ENCODE measurements at places on chromosomes 3 and 15.

DNA sequence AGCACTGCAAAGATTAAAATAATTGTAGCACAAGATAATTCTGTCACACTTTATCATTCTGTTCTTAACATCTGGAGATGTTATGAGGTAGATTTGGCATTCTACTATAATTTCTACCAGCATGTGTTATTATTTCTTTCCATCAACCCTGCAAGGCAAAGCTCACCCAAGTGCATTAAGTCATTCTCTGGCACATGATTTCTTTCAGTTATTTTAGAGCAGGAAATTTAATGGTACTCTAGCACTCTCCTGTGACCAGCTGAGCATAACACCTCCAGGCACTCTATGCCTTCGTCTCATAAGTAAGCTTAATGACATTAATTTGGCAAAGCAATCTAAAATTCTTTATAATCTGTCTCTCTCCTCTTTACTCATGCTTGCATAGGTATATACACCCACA, 300.2 kb upstream of the GPR149 start:
- no peak for DNase-seq

- DNase-seq: no peak
Observed at GRCh38 chr15:31752065-31752762, 278.1 kb upstream of the CHRNA7 start.

GRCh38 chr15:61841466-61841865, 218.8 kb downstream of the VPS13C start:
- DNase-seq: no peak

- no peak for DNase-seq
Observed at GRCh38 chr3:136068708-136069107, 103.2 kb downstream of the PPP2R3A start.

DNA sequence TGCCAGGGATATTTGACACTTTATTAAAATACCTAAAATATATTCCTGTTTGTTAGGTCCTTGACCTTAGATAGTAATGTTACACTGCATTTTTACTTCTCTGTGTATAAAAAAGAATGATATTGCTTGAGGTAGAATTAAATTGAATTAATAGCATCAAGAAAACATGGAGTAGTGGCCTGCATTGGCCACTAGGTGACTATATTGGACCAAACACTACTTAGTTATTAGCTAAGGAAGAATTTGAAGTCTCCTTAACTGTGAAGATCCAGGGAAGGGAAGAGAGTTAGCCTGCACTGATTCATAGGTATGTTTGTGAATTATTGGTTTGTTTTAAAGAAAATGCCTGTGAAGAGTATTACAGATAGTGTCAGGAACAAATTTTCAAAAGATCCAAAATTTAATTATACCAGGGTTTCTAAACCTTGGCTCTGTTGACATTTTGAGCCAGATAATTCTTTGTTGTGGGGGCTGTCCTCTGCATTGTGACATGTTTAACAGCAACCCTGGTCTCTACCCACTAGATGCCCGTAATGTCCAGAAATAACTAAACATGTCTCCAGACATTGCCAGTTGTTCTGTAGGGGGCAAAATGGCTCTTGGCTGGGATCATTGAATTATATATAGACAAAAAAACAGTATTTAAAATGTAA, 103.6 kb upstream of the THSD4 start:
- DNase-seq: no peak

- no peak for DNase-seq
Observed at GRCh38 chr3:61530355-61530754, 31.0 kb upstream of the PTPRG start.

DNA sequence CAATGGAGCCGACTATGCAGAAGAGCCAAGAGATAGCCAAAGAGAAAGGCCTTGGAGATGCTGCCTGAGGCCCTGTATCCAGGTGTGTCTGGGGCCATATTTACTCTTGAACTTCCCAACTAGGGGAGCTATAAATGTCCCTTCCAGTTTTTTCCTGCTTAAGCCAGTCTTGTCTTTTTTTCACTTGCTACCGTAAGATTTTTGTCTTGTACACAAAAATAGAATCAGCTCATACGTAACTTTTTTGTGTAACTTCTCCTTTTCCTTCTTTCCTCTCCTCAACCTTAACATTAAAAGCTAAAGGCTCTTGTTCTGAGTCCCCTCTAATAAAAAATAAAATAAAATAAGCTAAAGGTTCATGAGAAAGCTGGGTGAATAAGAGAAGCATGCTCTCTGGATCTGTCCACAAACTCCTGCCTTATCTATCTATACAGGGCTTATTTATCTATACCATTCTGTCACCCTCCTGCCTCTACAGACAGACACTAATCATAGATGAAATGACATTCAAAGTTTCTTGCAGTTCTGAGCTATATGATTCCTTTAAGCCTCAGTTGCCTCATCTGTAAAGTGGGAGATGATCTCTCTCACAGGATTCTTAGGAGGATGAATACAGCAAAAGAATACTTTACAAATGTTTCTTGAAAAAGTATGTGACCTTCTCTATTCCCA, 4.6 kb downstream of the SUMF1 start:
- no peak for DNase-seq

- no peak for DNase-seq
Observed at GRCh38 chr3:24355806-24356205, 138.8 kb downstream of the THRB start.

GRCh38 chr3:127525373-127525772, 65.2 kb downstream of the TPRA1 start:
- no peak for DNase-seq

DNA sequence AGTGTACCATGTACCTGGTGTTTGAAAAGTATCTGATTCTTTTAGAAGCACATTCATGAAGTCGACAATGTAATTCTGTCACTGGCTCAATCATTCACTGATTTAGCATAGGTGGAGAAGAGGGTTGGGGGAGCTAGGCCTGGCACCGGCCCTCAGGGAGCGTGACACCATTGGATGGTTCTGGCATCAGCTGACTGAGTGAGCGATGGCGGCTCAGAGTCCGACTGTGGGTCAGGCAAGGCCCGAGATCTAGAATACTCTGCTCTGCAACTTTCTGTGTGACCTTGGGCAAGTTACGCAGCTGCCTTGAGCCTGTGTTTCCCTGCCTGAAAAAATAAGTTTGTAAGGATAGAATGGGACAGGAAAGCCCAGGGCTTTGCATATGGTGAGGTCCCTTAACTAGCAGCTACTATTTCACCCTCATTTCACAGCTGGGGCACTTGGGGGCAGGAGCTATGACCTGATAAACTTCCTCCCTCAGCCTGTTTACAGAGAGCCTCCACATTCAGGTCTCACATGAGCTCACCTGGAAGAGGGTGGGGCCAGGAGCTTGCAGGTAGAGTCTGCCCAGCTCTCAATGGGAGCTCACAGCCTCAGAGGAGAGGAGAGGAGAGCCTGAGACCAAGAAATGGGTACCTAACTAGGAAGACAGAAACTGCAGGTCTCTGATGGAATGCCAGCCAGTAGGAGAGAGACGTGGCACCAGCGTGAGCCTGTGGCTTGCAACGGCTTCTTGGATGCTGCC, 153.7 kb upstream of the TLE3 start:
- DNase-seq: no peak

GRCh38 chr3:153614140-153614539, 452.1 kb downstream of the RAP2B start:
- no peak for DNase-seq

- no peak for DNase-seq
Observed at GRCh38 chr3:50278880-50279224, at the start of gene LSMEM2. LSMEM2 (plus strand) TSS chr3:50279087; CDS start chr3:50279114, 27 bp downstream.

DNA sequence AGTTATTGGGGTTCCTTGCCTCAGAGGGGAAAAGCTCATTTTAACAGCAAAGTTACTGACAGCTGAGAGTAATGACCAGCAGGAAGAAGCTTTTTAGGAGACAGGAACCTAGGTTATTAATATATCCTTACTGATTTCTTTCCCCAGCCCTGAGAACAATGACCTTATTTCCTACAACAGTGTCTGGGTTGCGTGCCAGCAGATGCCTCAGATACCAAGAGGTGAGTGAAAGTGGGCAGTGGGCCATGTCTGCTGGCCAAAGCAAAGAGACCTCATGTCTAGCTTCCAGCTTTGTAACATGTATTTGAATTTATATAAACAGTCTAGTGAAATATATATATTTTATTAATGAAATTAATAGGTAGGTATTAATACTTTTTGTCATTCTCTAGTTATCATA, 5.0 kb downstream of the CCNDBP1 start:
- no peak for DNase-seq

DNA sequence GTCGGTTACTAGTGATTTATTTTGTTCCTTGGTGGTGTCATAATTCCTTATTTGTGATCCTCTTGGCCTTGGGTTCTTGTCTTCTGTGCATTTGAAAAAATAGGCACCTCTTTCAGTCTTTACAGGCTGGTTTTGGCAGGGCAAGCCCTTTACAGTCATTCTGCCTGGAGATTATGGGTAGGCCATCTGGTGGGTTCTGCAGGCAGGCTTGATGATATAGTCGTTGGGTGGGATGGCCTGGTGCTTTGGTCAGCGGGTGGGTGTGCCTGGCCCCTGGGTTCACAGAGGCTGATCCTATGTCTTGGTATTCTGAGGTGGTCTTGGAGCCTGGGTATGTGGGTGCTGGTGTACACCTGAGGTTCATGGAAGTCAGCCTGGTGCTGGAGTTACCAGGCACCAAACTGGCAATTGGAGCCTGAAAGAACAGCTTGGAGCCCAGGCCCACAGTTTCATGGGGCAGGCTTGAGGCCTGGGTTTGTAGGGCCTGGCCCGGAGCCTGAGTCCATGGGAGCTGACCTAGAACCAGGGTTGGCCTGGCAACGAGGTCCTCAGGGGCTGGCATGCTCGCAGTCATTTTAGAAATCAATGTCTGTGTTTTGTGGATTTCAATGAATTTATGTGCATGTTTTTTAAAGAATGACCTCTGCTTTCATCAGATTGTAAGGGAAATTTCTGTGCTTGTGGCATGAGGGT, 63.3 kb downstream of the DOCK3 start:
- DNase-seq: no peak

DNA sequence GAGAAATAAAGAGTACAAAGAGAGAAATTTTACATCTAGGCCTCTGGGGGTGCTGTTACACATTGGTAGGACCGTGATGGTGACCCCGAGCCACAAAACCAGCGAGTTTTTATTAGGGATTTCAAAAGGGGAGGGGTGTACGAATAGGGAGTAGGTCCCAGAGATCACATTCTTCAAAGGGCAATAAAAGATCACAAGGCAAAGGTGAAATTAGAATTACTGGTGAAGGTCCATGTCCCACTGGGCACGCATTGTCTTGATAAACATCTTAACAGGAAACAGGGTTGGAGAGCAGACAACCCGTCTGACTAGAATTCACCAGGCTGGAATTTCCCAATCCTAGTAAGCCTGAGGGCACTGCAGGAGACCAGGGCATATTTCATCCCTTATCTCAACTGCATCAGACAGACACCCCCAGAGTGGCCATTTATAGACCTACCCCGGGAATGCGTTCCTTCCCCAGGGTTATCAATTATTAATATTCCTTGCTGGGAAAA, 4.3 kb downstream of the IRAK2 start:
- no peak for DNase-seq

DNA sequence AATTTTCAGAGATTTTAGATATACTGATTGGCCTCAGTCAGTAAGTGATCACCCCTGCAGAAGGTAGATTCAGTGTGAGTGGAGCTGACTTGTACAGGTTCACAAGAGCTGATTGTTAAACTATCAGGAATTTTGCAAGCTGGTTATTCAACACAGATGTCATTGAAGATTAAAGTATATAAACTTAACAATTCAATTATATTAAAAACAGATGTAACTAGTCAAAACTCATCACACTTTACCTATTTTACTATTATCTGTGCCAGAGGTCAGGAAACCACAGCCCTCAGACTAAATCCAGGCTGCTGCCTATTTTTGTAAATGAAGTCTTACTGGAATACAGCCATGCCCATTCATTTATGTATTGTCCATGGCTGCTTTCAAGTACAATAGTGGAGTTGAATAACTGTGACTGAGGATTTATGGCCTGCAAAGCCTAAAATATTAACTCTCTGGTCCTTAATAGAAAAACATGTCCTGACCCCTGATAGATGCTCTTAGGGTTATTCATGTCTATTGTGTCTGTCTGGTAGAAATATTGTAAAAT, 429.3 kb upstream of the PDZRN3 start:
- DNase-seq: no peak

DNA sequence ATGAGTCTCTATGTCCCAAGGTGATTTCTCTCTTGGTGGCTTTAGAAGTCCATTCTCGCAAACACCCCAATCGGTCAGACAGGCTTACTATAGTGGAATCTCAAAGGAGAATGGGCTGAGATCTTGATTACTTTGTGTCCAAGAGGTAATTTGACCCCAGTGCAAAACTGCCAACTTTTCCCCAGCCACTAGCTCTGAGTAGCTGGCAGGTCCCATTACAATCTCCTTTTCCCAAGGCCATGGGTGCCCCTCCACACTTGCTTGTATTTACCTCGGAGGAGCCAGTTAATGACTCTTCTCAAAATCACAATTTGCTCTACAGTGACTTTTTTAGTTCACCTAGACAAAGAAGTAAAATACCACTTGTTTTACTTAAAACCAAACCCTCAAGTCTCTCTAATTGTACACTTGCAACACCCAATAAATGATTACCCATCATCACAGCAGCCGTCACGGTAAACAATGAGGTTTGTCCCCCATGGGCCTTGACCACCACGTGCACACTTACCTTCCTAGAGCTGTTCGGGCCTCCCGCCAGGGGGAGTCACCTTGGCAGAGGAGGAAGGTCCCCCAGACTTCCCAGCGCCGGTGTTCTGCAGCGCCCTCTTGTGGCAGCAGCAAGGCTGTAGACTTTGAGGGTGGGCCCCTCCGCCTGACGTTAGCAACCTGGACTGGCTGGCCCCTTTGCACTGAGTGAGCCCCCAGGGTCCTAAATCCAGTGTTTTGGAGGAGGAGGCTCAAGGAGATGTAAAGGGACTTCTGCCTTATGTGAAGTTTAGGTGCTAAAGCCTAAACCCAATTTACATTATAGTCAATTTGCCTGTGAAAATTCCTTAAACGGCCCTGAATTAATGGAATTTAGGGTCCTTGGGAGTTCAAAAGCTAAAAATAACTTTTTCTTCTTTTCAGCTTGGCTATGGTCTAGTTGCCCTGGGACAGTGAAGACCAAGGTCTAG, 18.7 kb upstream of the HDAC11 start:
- DNase-seq: peak; percentile 35

DNA sequence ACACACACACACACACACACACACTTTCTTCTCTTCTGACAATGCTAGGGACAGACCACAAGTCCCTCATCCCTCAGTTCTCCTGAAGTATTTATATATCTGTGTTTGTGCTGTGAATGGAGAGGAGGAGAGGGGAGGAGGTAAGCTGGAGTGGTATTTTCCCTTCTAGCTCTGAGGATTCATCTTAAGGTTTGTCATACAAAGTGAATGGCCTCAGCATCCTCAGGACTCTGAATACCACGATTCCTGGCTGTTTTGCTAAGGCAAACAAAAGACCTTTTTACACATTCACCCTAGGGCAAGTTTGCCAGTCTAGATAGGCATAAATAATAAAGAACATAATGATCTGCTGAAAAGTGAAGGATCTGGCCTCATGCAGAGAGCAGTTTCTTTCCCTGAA, 65.7 kb upstream of the CHMP2B start:
- no peak for DNase-seq

All from stimulated activated CD4-positive, alpha-beta T cell treated with anti-CD3 and anti-CD28 coated beads, Interleukin-1b, Interleukin-23, amount 100 ng/mL, for 1 hour (primary cell).